T-helper 1 cell (primary cell): ENCODE measurements at places on chromosomes 2 and 18.
A peak's percentile ranks its signal among the peaks of the same experiment; 100 is the strongest.

- DNase-seq = no peak
Observed at GRCh38 chr18:56702946-56703345, 51.8 kb downstream of the WDR7 start.

DNA sequence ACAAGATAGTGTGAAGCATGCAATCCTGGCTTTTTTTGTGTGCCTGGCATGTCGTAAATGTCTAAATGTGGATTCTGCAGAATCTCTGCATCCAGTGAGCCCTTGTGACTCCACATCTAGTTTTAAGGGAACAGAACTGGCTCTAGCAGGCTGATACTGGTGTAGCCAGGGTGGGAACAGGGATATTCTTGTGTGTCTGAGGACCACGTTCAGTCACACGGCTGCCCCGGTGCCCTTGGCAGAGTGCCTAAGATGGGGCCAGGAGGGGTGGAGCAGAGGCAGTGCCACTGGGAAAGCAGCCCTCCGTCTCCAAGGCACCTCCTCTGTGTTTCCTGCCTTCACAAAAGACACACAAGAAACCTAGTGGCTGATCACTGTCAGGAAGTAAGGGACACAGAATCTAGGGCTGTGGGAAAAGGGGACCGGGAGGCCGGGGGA is 91.5 kb upstream of the PARD3B start:
- no peak for DNase-seq

GRCh38 chr2:235563056-235563910 is 69.4 kb downstream of the AGAP1 start:
- DNase-seq = no peak

DNA sequence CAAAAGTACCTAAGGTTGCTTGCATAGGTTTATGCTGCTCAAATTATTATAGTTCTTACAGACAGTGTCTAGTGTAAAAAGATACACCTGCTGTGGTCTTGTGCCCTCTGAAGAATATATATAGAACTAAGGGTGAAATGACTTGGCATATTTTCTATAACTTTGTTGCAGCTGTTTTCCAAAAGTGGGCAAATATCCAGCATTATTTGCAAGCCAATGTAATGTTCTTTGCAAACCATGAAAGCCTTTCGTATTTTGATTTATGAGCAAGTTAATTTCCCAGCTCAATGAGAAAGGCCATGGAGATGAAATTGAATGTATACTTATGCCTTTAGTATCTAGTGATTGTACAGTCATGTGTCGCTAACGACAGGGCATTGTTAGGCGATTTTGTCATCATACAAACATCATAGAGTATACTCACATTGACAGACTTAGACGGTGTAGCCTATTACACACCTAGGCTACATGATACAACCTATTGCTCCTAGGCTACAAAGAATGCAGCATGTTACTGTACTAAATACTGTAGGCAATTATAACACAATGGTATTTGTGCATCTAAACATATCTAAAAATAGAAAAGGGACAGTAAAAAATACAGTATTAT is 116.3 kb downstream of the PLCL1 start:
- no peak for DNase-seq

- no peak for DNase-seq
Observed at GRCh38 chr18:58612315-58613055, 16.4 kb downstream of the ALPK2 start.

- no peak for DNase-seq
Observed at GRCh38 chr18:69250305-69251151, 150.2 kb upstream of the DOK6 start.

GRCh38 chr2:145748927-145749326 is 1229.0 kb upstream of the ZEB2 start:
- peak; percentile 53 for DNase-seq

DNA sequence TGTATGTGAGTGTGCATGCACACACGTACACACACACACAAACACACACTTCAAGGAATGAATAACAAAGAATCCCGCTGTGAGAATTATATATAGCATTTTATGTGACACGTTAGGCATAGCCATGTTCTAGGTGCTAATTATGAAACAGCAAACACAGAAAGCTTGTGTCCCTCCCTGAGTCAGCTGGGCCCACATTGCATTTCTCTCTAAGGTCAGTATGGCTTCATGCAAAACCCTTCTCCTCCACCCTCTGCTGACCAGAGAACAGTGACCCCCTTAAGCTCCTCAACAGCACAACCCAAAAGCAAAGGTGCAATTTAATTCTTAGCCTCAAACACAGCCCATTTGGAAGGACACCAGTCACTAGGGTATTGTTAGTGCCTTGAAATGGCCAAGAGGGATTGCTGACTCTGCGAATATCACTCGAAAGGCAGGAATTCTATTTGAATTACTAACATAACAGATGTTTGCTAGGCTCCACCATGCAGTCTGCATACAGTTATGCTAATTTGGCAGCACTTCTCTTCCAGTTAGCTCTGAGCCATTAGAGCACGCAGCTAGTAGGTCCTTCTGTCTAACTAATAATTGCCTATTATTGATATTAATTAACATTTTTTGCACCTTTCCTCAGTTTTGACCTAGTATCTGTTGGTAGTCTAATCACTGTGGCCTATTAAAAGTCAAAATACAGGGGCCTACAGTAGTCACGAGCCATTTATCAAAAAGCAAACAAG is 149.0 kb downstream of the LNPK start:
- no peak for DNase-seq
